ENCODE measurements at places on chromosomes 2 and 18.

DNA sequence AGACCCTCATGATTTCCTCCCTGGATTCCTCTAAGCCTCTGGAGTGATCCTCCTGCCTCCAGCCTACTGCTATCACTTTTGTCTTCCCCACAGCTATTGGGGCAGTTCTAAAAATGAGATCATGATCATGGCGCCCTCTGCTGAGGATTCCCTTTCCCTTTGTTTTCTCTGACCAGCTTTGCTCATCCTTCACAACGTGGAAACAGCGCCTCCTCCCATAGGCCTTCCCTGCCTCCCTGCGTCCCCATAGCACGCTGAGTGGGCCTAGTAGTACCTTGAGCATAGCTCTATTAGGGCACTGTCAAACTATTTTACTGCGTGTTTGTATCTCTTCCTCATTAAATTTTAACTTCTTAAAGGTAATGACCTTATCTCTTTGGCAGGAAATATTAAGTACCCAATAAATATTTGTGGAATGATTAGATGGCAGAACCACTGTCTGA lies 207.0 kb upstream of the FANCL start:
- peak; percentile 41 for DNase-seq

DNA sequence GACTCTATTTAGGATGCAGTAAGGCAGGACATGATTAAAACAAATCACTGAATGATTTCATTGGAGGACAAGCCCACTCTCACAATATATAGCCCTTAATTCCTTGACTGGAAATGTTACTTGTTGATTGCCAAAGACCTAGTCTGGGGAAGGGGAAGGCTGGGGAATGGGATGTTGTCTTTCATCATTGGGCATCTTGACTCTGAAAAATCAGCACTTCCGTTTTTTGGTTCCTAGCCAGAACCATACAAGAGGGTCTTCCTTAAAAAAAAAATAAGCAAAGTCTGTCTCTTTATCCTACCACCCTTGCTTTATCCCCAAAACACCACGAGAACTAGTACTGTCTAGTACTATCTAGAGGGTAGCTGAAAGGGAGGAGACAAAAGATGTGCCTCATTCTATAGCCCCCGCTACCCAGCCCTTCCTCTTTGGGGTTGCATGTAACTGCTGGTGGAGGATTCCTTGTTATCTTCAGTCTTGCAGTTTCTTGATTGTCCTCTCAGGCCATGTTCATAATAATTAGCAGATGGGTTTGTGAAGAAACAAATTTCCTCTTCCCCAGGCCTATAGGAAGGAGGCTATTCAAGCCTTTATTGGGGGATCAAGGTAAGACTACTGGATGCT lies 55.8 kb downstream of the NEMP2 start:
- DNase-seq, result no peak

GRCh38 chr2:126476691-126477090 lies 179.3 kb upstream of the GYPC start:
- no peak for DNase-seq

DNA sequence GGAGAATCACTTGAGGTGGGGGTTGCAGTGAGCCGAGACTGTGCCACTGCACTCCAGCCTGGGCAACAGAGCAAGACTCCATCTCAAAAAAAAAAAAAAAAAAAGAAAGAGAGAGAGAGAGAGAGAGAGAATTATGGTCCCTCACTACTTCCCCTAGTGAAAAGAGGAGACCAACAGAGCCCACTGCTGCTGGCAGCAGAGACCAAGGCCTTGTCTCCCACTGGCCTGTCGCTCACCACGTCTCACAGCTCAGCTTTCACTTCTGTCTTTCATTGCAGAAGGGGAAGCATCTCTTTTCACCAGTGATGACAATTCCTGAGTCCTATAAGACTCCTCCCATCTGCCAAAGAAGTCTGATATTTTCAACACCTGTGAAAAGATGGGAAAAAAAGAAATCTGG lies 81.3 kb downstream of the CLHC1 start:
- DNase-seq, result no peak

GRCh38 chr18:3623769-3624545 lies 174.0 kb downstream of the TGIF1 start:
- peak; percentile 91 for DNase-seq

DNA sequence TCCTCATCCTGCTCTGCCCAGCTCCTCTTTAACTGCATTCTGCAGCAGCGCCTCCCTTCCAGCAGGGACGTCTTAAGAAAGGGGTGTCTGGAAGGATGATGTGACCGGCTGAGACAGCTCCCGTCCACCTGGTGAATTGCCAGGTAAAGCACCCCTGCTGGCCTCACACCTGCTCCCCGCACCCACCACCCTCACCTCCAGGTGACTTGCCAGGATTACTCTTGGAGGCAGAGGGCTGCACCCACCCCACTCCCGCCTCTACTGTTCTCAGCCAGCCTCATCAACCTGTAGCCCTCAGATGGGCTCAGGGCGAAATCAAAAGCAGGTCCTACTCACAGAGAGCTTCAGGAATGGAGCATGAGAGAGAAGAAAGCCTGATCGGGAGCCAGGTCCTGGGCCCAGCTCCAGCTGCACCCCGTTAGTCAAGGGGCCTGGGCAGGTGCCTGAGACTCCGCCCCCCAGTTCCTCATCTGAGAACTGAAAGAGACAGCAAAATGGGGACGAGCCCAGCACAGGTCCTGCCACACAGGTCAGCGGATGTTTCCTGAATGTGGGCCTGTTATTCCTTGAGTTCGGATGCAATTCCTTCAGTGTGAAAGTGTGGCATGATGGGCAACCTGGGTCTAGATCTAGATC lies 5.6 kb downstream of the ADRA2B start:
- no peak for DNase-seq

DNA sequence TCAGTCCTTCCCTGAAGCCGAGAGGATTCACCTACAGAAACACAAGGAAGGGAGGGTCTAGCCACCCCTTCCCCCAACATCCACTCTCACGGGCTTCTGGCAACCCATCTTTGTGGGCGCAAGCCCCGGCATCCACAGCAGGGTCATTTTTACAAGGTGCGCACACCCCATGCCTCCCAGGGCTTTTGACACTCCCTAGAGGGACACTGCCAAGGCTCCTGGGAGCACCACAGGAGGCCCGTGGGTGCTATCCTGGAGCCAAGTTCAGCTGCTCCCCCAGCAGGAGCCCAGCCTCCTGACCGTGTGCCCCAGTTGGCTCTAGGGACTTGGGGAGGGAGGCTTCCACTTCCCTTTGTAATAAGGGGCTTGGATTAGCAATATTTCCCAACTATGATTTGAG lies 251.6 kb downstream of the TNS1 start:
- DNase-seq, result no peak

GRCh38 chr18:56647071-56647470 lies 4.1 kb upstream of the WDR7 start:
- DNase-seq, result no peak

- DNase-seq, result no peak
These were observed 8.1 kb upstream of the CXCR4 start for GRCh38 chr2:136126021-136126420.

GRCh38 chr18:62792016-62792415 lies 76.7 kb downstream of the PHLPP1 start:
- no peak for DNase-seq

DNA sequence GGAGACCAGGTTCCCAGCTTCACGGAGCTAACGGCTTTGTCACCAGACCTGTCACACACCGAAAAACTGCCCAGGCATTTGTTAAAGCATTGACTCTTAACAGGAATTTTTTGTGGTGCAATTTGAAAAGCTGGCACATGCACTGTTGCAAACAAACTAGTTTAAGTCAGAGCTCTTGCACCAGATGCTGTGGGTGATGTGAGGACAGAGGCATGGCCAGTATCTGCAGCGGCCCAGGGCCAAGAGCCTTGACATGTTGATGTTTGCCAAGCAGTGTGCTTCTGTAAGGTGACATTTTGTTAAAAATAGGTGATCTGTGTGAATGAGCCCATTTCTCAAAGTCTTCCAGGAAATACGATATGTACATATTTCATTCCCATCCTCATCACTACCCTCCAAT lies 142.5 kb downstream of the MTCL1 start:
- DNase-seq, result no peak

DNA sequence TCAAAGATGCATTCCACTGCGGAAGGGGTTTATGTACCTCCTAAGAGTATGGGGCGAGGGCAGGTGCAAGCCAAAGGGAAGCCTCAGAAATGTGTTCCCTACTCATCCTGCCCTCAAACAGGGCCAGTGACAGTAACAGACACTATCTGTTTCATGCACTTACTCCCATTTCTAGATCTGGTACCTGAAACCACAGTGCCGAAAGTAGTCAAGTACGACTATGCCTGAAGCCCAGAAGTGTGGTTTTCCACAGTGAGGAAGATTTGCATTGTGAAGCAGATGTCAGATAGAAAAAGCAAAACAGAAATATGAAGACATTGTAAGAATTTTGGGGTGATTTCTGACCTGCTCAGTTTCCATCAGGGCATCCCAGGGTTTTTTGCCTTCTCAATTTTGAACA lies 748.7 kb downstream of the RNF144A start:
- DNase-seq, result no peak

- peak; percentile 83 for DNase-seq
These were observed 2.4 kb downstream of the FHL2 start for GRCh38 chr2:105396254-105397024.

DNA sequence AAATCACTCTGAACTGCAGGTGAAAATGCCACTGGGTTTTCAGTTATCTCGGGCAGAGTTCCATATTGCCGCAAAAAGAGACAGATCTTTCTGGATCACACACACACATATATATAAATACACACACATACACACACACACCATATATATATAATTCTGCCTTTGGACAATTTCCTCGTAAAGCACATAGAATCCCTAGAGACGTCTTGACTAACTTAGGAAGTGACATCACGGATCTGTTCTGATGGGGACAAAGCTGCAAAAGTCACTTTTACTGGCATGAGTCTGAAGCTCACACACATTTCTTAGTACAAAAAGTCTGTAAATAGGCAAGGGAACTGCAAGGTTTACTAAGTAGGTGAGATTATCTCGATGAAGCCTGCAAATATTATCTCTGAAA lies 28.6 kb upstream of the MBOAT2 start:
- DNase-seq, result no peak

GRCh38 chr18:33157893-33158292 lies 282.6 kb downstream of the CCDC178 start:
- no peak for DNase-seq

DNA sequence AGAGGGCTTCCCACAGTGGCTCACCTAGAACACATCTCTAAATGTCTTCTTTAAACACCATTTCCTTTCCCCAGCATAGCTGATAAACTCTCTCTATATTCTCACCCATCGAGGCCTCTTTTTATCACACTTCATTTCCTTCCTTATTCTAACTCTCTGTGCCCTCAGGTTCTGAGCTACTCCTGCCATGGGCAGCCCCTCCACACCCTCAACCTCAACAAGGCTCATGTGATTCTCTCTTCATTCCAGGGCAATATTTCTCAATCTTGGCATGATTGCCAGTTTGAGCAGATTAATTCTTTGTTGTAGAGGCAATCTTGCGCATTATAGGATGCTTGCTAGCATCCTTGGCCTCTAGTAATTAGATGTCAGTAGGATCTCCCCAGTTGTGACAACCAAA lies 999.1 kb downstream of the TSN start:
- DNase-seq, result no peak

- no peak for DNase-seq
These were observed 40.4 kb upstream of the MAL start for GRCh38 chr2:94984964-94985575.

DNA sequence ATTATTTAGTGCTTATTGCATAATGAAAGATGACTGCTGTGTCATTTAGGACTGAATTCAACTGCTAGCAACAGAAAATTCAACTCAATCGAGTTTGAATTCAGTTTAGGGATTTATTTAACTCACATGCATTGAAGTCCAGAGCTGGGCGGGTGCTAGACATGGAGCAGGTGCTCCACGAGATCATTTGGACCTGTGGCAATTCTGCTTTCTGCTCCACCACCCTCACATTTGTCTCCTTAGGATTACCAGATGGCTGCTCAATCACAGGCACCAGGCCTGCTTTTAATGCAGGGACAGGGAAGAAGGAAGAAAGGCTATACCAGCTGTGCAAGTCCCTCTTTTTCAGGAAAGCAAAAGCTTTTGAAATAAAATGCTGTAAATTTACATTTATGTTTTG lies 572.9 kb upstream of the SLC8A1 start:
- DNase-seq, result no peak

- DNase-seq, result no peak
These were observed 6.2 kb downstream of the CCBE1 start for GRCh38 chr18:59690996-59691395.

DNA sequence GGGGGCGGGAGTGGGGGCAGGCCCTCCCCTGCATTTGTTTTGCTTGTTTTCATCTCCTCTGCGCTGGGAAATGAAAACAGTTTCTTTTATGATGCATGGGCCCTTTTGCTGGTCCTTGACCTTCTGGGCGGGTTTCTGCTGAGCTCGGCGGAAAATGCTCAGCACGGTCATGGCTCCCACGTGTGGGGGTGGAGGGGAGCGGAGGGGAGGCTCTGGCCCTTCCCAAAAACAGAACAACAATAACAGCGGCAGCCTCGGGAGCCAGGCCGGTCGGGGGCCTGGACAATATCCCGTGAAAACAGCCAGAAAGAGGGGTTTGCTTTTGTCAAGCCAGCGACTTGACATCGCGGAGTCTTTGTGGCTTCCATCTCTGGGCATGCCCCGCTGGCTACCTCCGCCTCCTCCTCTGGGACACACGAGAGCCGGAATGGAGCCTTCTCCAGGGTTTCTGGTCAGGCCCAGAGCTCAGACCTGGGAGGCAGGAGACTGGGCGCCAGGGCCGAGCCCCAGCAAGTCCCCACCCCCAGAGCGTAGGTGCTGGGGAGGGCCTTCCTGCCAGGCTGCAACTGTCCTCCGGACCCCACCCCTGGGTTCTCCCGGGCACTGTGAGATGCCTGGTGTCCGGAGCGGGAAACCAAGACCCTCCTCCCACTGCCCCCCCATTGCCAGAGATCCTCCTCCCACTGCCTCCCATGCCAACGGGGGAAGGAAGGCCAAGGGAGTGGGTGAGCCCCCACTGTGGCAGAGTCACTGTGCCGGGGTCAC lies 35.9 kb upstream of the SNED1 start:
- no peak for DNase-seq

GRCh38 chr2:201704536-201704935 lies 6.1 kb upstream of the MPP4 start:
- no peak for DNase-seq

GRCh38 chr2:230777721-230778120 lies 65.1 kb downstream of the CAB39 start:
- no peak for DNase-seq

GRCh38 chr2:190862571-190862991 lies 18.0 kb upstream of the GLS start:
- DNase-seq, result no peak

GRCh38 chr18:75638776-75639471 lies 211.4 kb upstream of the SMIM21 start:
- peak; percentile 11 for DNase-seq

GRCh38 chr2:47803363-47803762 lies 20.4 kb downstream of the MSH6 start:
- DNase-seq, result no peak

- DNase-seq, result no peak
These were observed 52.0 kb downstream of the LRATD1 start for GRCh38 chr2:14684516-14684915.
